ENCODE measurements at places on chromosomes 5 and 9.

GRCh38 chr5:34460496-34460895 is 195.6 kb upstream of the RAI14 start:
- no peak for DNase-seq

GRCh38 chr5:1247811-1248210 is 22.6 kb downstream of the SLC6A18 start:
- no peak for DNase-seq

- DNase-seq, result no peak
Measured at GRCh38 chr9:6581253-6581652, 64.3 kb downstream of the GLDC start.

DNA sequence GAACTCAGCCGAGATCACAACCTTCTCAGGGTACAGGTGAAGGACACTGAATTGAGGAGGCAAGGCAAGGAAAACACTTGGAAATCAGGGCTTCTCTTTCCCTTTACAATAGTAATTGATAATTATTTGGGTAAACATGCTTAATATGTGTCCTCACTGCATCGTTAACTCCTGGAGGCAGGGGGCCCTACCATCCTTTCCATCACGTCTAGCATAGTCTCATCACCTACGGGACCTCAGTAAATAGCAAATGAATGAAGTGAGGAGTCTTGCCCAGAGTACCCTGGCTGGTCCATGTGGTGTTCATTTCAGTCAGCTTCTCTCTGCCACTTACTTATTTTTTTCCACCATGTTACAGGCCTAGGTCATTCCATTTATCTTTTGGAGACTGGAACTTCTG is 2.3 kb downstream of the F2RL1 start:
- no peak for DNase-seq

GRCh38 chr5:2710910-2711309 is 40.6 kb downstream of the IRX2 start:
- DNase-seq, result no peak

DNA sequence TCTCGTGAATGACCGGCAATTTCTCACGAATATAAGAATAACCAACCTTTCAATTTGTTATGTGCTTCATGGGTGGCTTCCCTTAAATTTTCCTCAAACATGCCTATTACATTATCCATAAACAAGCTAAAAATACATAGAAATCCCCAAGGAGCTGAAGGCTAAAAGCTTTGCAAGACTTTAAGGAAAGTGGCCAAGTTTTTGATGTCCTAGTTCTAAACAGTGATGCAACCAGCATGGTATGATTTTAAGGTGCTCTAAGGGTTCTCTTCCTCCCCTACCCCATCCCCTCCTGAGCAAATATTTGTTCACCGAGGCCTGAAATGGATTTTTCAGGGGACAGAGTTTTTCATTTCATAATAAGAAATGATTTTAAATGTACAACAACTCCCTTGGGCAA is 79.8 kb downstream of the RGS7BP start:
- no peak for DNase-seq

GRCh38 chr5:16565118-16565517 is 51.7 kb downstream of the RETREG1 start:
- DNase-seq, result no peak

GRCh38 chr9:23811633-23812032 is 14.4 kb downstream of the ELAVL2 start:
- no peak for DNase-seq

DNA sequence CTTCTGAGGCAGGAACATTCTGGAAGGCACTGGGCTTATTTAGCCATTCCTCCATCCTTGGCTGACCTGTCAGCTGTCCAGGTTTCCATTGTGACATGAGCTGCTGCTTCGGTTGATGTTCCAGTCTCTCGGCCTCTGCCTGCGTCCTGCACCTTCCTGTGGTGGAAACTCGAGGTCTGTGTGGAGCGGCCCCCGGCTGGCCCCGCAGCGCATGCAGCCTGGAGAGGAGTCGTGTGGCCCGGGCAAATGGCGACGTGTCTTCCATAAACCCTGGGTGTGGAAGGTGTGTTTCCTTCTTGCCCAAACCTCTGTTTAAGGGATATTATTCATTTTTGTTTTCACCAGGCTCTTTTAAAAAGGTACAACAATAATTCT is 36.5 kb upstream of the SLC9A3 start:
- DNase-seq, result no peak

- no peak for DNase-seq
Measured at GRCh38 chr5:136308212-136308795, 57.0 kb downstream of the TRPC7 start.

GRCh38 chr5:15446552-15446951 is 53.4 kb upstream of the FBXL7 start:
- DNase-seq, result no peak

- no peak for DNase-seq
Measured at GRCh38 chr9:78614892-78615291, 318.0 kb downstream of the PSAT1 start.

DNA sequence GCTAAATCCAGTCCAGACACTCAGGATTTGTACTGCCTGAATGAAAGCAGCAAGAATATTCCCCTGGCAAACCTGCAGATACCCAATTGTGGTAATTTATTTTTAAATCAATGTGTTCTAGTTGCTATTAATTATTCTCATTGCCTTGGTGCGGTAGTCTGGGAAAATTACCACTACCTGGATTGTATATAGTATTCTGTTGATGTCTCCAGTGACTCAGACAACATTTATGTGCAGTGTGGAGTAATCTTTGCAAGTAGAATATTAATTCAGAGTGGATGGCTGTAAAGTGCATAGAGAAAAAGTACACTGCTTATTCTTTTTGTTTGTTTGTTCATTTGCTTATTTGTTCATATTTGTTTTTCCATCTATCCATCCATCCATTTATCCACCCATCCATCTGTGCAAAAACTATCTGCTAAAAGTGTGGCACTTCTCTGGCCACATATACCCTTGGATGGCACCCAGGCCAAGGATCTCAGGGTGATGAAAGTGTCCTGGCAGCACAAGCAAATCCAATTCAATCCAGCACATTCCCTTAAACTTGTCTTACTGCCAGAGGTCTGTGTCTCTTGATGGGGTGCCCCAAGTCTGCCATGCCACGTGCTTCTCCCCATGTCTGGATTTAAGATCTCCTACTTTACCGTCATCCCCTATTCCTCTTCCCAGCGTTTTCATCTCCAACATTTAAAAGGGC is 41.3 kb downstream of the NTRK2 start:
- no peak for DNase-seq

DNA sequence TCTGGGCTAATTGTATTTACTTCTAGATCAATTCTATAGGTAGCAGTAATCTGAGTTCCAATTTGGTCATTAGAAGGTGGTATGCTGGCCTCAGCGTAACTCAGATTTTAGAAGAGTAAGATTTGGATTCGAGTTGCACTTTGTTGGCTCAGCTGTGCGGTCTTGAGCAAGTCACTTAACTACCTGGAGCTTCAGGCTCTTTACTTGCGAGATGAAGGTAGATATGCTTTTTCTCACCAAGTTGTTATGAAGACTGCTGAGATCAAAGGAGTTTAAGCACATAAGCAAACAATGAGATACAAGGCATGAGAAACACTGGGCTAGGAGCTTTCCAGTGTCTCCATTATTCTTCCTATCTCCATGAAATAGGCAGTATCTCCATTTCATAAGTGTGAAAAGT is 133.8 kb upstream of the RANBP3L start:
- no peak for DNase-seq

- DNase-seq, result no peak
Measured at GRCh38 chr5:76819851-76820525, 1.2 kb downstream of the F2RL1 start.

DNA sequence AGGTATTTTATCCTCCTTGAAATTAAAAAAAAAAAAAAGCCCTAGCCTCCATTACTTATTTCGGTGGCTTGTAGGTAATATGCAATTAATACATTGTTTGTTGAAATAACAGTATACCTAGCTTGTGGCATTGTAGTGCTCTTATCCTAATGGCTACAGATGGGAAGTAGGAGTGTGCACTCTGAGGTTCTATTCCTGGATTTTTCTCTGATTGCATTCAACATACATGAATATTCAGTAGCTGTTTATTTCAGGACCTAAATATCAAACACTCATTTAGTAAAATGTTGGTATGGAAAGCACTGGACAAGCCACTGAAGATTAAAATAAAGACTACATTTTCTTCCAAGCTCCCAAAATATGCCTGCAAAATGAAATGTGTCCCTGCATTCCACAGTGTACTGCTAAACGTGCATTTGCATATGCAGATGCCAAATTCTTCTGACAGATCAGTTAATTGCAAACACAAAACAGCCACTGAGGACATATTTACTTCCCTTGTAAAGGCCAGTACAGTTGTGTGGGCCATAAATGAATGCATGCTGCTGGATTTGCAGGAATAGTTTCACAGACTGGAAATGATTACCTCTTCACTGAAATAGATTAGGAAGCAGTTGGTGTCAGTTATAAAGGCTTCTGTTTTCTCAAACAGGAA is 826.1 kb downstream of the PRELID2 start:
- DNase-seq, result no peak

GRCh38 chr5:154189256-154189818 is 1.2 kb upstream of the GALNT10 start:
- no peak for DNase-seq

DNA sequence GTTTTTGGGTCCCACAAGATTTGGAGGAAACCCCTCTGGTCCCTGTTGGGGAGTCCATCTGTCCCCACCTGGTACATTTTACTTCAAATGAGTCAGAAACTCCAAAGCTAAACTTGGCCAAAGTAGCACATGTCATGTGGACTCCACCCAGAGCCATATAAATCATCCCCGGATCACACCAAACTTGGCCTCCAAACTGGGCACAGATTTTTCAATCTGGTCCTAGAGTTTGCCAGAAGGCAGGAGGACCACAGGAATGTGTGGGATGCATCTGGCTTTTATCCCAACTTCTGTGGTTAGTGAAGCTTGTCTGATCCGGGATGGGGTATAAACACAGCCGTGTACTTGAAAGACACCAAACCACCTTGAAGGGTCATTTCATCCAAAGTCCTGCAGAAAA is 66.3 kb downstream of the MAT2B start:
- DNase-seq, result no peak

DNA sequence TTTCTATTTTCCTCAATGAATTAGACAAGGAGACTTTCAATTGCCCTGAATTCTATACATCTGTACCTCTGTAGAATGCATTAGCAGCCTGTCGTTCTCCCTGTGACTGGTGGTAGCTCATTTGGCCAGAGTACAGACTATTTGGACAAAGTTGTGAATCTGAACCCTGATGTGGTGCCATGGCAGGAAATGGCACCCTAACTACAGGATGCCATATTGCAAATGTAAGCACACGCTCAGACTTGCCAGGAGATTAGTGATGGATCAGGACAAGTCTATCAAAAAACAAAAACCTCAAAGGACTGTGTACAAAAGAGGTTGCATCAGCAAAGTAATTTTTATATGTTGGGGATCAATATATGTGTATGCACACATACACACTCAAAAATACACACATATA is 58.3 kb downstream of the SVEP1 start:
- no peak for DNase-seq

DNA sequence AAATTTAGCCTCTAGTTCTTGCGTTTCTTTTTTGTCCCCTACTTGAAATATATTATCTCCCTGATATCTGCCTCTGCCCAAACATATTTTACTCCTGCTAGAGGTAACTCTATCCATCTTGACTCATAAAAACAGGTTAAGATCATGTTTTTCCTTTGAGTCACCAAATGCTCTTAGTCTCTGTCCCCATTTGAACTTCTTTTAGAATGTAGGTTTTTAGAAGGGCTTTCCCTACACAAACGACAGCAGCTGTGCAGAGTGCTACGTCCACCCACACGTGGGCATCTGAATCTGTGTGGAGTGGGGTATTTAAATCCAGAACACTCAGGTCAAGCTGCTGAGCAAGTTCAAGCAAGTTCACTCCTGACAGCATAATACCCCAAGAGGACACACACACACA is 2.2 kb downstream of the HSD17B3 start:
- no peak for DNase-seq

GRCh38 chr9:73951147-73951546 is 546.0 kb upstream of the RORB start:
- no peak for DNase-seq

GRCh38 chr5:41510176-41510831 is at the start of gene PLCXD3:
Gene PLCXD3, minus strand, starts transcription at chr5:41510601. Its CDS starts 75 bp downstream, at chr5:41510526.
- no peak for DNase-seq

GRCh38 chr5:172415362-172416275 is 38.7 kb downstream of the SH3PXD2B start:
- no peak for DNase-seq

GRCh38 chr5:127038550-127038949 is 8.2 kb upstream of the MARCHF3 start:
- no peak for DNase-seq

- peak; percentile 54 for DNase-seq
Measured at GRCh38 chr9:105127863-105128220, 116.6 kb upstream of the SLC44A1 start.

- DNase-seq, result no peak
Measured at GRCh38 chr5:15621094-15621493, 121.1 kb downstream of the FBXL7 start.

DNA sequence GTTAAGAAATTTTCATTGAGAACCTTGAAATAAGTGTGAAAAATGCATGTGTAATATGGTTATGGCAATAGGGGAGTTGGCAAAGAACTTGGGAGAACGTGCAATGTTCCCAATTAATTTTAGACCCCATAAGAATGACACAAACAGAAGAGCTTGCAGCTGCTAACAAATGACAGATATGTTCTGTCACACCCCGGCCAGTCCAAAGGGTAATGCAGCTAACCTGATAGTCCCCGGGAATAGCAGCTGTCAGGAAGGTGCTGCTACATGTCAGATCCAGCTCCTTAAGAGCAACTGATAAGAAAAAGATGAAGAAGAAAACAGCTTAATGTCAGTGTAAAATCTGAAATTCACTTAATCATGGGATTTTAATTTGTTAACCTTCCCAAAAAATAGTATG is 30.4 kb downstream of the SEMA5A start:
- DNase-seq, result no peak

DNA sequence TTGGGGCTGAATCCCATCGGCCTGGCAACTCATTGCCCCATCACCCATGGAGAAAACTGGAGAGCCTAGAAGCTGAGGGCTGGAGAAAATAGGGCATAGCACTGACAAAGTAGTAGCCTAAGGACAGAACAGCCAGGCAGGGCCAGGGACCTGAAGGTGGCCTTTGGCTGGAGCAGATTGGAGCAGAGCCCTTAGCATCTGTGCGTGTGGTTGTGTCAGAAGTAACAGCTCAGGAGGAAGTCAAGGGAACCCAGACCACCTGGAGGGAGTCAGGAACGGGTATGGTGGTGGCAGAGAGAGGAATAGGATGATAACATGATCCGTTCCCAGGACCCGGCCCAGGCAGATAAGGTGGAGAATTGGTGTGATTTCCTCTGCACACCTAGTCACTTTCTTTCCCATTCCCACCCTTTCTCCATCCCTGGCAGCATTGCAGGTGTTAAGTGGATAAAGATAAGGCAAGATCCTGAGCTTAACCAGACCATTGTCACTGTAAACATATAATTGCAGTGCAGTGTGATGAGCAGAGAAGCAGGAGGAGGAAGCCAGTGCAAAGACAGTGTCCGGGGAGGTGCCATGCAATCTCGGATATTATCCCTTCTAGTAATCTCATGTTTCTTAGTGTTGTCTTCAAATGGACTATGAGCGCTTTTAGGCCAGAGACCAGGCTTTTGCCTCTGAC is 67.0 kb downstream of the NDFIP1 start:
- no peak for DNase-seq

Measured in T follicular helper cell (primary cell).